ENCODE measurements at places on chromosomes 7 and 10.

GRCh38 chr10:50394832-50395231 is 143.5 kb upstream of the ASAH2 start:
- no peak for DNase-seq

DNA sequence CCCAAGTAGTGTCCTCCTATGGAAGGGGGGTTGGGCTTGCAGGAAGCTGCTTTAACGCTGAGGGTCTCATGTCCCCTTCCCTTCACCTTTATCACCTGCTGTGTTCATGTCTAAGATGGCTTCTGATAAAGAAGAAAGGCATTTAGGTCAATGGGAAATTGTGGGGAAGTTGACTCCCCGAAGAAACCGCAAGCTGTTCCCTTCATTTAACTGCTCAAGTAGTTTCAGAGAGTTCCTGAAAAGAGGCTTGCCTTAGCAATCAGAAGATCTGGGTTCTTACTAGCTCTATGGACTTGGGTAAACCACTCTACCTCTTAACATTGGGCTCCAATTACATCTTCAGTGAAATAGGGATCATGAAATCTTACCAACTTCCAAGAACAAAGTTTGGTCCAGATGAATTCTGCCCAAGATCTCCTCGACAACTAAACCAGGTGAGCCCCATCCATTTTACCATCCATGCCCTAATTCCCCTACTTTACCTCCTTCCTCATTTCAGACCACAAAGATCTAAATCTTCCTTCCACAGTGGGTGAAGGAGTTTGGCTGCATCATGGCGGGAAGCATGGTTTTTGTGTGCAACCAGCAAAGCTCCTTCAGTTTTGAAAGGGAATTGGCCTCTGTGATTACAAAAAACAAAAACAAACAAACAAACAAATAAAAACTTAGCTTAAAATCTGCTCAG is 30.4 kb upstream of the UCN3 start:
- no peak for DNase-seq

- no peak for DNase-seq
These were observed 14.8 kb upstream of the ANKRD1 start for GRCh38 chr10:90935581-90936275.

DNA sequence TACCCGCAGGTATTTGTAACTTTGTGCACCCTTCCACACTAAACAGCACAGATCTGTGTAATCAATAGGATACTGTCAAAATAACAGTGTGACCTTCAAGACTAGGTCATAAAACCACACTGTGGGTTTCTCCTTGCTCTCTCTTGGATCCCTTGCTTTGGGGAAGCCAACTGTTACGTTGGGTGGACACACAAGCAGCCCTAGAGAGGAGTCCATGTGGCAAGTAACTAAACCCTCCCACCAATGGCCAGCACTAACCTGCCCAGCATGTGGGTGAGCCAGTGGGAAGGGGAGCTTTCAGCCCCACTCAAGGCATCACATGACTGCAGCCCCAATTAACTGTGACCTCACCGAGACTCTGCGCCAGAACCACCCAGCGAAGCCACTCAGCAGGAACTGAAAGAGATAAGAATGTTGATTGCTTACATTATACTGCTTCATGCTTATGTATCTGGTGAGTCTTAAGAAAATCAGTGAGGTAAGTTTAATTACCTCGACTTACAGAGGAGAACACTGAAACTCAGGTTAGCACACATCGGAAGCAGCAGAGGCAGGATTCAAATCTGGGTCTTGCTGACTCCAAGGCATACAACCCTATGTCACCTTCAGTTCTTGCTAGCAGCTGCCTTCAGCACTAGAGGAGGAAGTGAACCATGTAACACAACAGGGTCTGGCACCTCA is 9.4 kb upstream of the ZC3HAV1 start:
- no peak for DNase-seq

GRCh38 chr7:101853684-101854083 is 36.3 kb downstream of the CUX1 start:
- DNase-seq = no peak

- no peak for DNase-seq
These were observed 95.1 kb upstream of the SAMD8 start for GRCh38 chr10:75016325-75016724.

DNA sequence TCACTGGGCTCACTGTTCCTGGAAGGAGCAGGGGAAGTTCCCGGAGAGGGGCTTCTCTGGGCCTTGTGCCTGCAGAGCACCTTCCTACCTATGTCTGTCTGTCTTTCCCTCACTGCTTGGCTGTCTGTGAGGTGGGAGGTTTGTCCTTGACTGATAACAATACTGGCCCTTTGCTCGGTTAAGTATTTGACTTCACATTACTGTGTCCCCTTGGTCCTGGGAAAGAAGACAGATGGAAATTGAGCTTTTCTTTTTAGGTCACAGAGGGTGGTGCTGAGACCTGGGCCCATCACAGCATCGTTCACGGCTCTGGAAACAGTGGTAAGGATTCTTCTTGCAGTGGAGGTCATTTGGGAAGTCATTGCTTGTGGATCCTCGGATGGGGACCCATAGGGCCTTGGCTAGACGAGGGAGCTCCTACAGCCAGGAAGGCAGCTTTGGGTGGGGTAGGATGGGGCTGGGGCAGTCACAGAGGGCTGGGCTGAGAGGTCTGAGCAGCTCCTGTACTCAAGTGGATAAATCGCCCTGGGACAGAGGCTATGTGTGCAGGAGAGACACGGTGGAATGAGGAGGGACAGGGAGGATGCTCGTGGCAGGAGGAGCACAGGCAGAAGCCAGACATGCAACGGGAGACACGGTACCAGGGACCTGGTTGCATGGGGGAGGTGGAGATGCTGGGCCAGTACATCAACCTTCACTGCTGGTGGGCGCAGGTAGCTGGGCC is 450.2 kb downstream of the PLXNA4 start:
- no peak for DNase-seq

GRCh38 chr7:4270941-4271715 is 411.0 kb upstream of the FOXK1 start:
- DNase-seq = no peak

DNA sequence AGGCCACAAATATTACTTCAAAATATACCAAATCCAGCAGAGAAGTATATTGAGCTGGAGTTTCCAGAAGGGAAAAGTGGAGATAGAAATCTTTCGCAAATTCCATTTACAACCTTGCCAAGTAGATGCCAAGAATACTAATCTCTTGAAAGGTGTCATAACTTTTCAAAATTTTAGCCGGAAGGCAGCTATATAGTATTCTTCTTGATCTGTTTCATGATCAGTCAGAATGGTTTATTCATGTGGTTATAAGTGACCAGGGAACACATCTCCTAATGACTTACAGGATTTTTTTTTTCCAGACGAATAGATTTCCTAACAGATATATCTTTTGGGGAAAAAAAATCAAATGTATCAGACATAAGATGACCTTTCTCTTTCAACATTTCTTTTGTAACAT is 270.7 kb downstream of the TSPAN12 start:
- DNase-seq = no peak
